Skin of body (tissue), 3 donors: ENCODE measurements at places on chromosomes 5 and 9.

- DNase-seq, result no peak
Observed at GRCh38 chr9:93217706-93218105, 33.8 kb downstream of the WNK2 start.

GRCh38 chr5:172171118-172171517 lies 16.9 kb downstream of the STK10 start:
- DNase-seq, result no peak

GRCh38 chr5:1060535-1060981 lies 51.3 kb downstream of the SLC12A7 start:
- no peak for DNase-seq

DNA sequence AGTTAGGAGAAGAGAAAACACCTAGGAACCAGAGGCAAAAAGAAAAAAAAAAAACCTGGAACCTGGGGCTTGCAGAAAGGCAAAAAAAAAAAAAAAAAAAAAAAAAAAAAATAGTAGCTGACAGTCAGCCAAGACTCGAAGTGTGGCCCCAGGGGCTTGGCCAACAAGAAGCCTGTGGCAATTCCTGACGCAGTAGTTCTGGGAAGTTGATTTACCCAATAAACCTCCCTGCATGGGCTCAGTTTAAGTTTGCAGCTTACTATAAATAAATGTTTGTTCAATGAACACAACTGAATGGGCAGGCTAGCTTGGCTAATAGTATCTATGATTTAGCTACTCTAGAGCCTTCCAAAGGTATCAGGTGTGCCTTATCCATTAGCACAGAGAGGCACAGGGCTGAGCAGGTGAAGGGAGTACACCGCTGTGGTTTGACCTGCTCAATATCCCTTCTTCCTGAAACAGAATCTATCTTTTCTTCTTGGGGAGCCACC lies 21.3 kb upstream of the GLRX start:
- DNase-seq, result no peak

GRCh38 chr5:96823900-96824380 lies 16.2 kb upstream of the ERAP1 start:
- DNase-seq, result no peak

DNA sequence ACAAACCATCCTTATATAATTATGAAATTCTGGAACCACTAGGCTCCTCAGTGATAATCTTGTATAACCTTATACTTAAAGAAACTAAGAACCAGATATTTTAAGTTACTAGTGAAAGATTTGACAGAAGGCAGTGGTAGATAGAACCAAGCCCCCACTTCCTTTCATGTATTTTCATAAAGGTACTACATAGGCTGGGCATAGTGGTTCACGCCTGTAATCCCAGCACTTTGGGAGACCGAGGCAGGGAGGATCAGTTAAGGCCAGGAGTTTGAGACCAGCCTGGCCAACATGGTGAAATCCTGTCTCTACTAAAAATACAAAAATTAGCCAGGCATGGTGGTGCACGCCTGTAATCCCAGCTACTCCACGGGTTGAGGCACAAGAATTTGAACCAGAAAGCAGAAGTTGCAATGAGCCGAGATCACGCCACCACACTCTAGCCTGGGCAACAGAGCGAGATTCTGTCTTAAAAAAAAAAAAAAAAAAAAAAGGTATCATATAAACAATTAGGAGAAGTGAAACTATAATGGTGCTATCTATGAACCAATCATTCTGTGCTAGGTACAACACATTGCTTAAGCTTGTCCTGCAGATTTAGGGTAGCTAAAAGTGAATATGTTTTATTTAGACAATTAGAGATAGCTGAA lies 27.9 kb upstream of the DTWD2 start:
- no peak for DNase-seq
